ENCODE measurements at places on chromosomes 6 and 20.

DNA sequence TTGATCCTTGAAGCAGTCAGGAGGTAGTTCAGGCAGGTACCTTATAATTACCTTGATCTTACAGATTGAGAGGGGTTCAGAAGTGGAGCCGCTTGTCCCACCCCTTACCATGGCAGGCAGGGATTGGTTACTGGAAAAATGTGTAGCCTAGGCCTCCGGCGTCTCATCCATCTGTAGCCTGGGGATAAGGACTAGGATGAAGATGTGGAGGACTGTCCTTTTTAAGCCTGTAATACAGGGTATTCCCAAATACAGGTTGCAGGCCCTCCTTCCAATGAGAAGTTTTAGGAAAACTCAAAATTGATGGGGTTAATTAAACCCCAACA, 2.8 kb downstream of the HMGA1 start:
- no peak for DNase-seq

GRCh38 chr20:16062661-16063581, 510.3 kb downstream of the KIF16B start:
- DNase-seq: no peak

GRCh38 chr6:35406711-35407485, 45.2 kb upstream of the FANCE start:
- DNase-seq: no peak

DNA sequence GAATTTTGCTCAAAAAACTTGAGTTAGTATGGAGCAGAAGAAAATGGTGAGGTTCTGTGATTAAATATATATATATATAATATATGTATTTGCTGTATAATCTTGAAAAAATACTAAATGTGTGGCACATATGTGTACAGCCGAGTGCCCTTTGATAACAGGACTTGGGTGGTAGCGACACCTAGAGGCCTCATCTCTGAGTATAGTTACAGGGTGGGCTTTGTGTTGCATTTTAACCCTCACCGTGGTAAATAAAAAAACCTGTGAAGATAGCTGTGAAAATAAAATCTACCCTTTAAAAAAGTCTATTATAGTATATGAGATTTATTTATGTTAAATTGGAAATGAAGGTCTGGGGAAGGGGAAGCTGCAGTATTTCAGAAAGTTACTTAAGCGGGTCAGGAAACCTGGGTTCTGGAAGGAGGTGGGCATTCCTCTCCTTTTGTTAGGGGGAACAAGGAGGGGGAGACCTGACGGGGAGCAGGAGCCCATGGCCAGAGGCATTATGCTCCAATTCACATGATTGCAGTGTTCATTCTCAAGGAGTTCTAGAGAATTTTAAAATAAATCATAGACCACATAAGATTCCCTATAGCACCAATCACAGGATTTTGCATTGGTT, 82.7 kb downstream of the SH3BGRL2 start:
- DNase-seq: peak; percentile 24

DNA sequence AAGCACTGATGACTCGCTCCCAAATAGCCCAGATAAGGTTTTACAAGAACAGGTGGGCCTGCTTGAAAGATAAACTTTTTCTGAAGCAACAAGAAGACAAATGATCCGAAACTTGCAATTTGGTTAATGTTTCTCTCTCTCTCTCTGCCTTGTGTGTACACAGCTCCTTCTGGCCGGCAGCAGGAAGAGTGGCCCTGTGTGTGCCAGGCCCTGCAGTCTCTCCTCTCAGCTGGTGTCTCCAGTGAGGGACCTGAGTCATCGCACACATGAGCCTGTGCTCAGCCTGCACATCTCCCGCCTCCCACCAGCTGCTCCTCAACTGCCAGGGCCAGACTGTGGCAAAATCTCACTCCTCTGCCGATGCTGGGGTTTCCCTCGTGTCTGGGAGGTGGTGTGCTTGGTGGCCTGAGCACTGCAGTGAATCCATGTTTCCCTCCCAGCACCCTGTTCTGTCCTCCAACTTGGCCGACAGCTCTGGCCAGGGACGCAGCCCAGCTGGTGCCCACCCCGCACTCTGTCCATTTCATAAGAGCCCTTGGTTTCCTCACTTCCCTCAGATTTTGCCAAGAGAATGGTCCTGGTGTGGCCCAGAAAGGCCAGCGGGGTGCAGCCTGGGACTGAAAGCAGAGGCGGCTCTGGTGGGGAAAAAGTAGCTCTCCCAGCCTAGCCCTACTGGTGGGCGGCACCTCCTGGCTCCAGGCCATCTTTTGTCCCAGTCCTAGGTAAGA, 49.4 kb downstream of the ERMARD start:
- DNase-seq: no peak

- DNase-seq: peak; percentile 14
Observed at GRCh38 chr6:137589067-137589848, 95.1 kb upstream of the OLIG3 start.

DNA sequence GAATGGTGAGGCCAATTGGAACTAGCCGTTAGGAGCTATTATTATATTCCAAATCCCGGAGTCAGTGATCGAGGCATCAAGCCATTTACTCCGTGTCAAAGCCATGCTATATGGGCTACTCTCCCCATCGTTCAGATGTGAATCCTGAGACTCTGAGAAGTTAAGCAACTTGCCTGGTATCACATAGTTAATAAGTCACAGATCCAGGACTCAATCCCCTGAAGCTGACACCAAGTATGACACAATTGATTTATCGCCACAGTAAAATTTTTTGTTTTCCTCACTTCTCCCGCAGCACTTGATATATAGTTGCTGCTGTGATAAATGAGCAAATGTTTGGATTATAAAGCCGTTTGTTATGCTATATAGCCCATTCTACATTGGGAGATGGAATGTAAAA, 50.8 kb upstream of the TSHZ2 start:
- DNase-seq: no peak

DNA sequence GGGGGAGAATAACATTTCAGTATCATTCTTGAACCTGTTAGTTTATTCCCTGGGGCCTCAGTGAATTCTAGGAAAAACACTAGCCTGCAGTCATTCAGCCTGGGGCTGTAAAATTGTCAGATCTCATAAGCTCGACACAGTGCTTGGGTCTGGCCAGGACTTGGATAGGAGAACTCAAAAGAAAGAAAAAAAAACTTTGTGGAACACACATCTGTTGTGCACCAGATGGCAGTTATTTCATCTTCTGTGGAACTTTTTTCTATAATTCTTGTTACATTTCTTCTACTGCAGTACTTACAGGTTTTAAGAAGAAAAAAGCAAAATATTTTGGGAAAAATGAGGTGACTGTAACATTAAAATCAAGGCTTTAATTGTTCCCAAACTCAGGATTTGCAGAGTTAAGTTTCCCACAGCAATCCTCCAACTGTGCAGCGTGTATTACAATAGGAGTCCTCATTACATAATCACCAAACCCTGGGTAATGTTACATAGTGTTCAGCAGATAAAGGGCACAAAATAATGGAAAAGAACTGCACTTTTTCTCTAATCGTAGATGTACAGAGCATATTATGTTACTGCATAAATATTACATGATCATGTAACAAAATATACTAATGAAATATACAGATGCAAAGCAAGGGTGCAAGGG, 531.1 kb upstream of the CITED2 start:
- no peak for DNase-seq

DNA sequence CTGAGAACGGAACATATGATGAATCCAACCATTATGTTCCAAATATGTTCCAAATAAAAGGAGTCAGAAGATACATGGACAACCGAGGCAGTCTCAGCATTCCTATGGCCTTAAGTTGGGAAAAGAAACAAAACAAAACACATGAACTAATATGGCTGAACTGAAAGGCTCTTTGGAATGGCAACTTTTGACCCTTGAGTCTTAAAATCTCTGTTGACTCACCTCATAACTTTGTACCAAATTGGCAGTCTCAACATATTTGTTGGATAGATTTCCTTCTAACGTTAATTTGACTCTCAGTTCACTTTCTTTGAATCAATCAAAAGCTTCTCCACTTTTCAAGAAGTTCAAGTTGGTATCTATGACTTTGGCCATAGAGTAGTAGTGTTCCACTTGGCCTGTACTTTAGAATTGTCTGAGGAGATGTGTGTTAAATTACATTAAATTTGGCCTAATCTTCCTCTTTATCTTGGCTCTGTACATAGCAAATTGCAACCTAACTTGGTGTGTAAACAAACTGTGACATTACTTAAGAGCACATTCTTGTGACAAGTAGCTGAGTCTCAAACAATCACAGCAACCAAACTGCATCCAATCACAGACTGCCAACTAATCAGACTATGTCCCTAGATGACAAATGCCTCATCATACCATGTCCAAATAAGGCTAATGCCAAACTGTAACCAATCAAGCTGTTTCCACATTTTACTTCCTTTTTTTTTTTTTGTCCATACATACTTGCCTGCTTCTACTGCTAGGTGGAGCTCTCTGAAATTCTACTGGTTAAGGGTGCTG, 208.8 kb downstream of the BMP2 start:
- DNase-seq: no peak

DNA sequence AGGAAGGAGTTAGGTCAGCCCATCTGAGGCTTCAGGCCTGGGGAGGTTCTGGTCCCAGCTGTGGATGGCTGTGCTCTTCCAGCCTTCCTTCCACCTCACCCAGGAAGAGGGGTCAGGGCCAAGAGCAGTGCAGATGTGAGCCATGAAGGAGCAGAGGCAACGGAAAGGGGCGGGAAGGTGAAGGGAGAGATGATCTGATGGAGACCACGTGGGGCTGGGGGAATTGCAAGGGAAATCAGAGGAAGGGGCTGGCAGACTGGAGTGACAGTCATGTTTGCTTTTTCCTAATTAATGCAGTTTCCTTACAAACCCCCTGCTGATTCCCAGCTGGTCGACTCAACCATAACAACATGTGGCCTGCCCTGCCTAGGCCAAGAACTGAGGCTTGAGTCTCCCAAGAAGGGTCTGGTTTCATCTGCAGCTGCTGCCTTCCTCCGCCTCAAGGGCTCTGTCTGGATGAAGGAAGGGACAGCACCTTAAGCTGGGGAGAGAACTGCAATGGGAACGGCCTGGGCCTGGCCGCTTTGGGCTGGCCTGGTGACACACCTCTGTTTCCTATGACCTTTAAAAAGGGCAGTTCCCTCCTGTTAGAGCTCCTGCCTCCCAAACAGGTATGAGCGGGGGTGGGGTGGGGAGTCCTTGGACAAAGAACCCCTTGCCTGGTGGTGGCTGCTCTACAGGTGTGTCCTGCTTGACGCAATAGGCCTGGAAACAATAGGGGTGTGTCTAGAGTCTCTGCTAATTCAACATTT, 7.8 kb upstream of the MRPS18A start:
- DNase-seq: no peak

DNA sequence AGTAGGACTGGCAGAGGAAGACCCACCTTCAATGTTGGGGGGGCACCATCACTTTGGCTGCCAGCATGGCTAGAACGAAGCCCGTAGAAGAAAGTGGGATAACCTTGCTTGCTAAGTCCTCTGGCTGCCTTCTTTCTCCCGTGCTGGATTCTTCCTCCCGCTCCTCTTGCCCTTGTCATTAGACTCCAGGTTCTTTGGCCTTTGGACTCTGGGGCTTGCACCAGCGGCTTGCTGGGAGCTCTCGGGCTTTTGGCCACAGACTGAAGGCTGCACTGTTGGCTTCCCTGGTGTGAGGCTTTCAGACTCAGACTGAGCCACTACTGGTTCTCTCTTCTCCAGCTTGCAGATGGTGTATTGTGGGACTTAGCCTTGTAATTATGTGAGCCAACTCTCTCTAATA, 28.2 kb downstream of the GSTA2 start:
- DNase-seq: no peak

DNA sequence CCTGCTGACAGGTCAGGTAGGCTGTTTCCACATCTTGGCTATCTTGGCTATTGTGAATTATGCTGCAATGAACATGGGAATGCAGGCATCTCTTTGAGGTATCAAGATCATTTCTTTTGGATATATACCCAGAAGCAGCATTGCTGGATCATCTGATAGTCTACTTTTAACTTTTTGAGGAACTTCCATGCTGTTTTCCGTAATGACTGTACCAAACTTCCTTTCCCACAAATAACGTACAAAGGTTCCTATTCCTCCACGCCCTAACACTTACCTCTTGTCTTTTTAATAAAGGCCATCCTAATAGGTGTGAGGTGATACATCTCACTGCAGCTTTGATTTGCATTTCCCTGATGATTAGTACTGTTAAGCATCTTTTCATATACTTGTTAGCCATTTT, 338.7 kb upstream of the RUNX2 start:
- no peak for DNase-seq

GRCh38 chr6:10964684-10965083, 77.8 kb downstream of the SYCP2L start:
- no peak for DNase-seq

GRCh38 chr6:26331218-26332073, 33.6 kb upstream of the BTN3A2 start:
- DNase-seq: peak; percentile 56

GRCh38 chr6:125818225-125818657, 27.5 kb downstream of the NCOA7 start:
- DNase-seq: no peak

DNA sequence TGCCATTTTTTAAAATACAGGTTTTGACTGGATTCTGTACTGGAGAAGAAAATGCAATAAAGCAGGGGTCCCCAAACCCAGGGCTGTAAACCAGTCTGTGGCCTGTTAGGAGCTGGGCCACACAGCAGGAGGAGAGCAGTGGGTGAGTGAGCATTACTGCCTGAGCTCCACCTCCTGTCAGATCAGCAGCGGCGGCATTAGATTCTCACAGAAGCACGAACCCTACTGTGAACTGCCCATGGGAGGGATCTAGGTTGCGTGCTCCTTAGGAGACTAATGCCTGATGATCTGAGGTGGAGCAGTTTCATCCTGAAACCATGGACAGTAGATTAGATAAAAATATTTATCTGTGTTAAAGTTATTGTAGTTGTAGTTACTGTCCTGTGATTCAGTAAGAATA, 21.1 kb upstream of the FBXO9 start:
- DNase-seq: no peak

GRCh38 chr6:102736941-102737368, 1343.4 kb downstream of the GRIK2 start:
- no peak for DNase-seq

DNA sequence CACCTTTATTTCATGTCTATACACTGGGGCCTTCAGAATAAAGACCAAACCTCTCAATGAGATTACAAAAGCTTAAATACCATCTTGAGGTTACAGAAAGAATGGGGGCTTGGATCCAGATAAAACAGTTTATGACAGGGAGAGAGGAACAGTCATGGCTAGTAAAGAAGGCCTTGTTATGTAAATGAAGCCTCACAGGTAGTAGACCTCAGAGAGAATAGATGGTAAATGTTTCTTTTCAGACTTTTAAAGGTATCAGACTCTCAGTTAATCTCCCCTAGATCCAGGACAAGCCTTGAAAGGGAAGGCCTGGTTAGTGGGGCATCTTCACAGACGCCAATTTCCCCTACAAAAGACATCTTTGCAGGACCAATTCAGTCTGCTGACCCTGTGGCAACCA, 1325.6 kb downstream of the HACE1 start:
- DNase-seq: no peak

Data from stimulated activated CD4-positive, alpha-beta T cell treated with anti-CD3 and anti-CD28 coated beads, Interleukin-12 subunit alpha, Interleukin-12 subunit beta, amount 100 ng/mL, for 4 hours (primary cell).